ENCODE measurements at places on chromosomes 1 and 21.

DNA sequence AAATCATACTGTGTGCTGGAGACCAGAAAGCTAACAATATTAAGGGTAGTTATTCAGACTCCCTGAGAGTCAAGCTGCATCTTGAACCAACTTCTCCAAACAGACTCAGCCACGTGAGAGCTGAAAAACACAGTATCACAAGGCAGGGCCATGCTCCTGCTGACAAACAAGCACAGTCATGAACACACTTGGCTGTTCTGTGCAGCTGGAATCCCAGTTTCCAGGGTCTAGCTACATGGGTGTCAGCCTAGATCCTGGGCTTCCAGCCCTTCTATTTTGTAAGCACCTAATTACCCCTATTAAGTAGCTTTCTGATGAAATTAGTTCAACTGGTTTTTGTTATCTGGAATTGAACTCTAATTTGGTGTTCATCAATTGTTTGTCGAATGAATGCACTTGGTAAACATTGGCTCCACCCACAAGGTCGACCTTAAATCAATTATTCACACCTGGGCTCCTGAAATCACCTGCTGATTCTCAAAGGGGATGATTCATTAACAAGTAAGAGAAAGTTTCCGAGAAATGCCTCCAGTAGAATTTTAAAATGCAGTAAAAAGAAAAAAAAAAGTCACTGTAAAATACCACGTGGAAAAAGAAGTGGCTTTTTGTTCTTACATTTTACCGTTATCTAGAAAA is 179.3 kb downstream of the ZC3H11B start:
- DNase-seq = peak; percentile 40

- DNase-seq = no peak
Observed at GRCh38 chr1:179951383-179952144, 3.0 kb upstream of the CEP350 start.

GRCh38 chr1:116951200-116951935 is 41.7 kb downstream of the PTGFRN start:
- DNase-seq = peak; percentile 64

- DNase-seq = peak; percentile 47
Observed at GRCh38 chr1:207711285-207711684, 40.6 kb upstream of the CD46 start.

DNA sequence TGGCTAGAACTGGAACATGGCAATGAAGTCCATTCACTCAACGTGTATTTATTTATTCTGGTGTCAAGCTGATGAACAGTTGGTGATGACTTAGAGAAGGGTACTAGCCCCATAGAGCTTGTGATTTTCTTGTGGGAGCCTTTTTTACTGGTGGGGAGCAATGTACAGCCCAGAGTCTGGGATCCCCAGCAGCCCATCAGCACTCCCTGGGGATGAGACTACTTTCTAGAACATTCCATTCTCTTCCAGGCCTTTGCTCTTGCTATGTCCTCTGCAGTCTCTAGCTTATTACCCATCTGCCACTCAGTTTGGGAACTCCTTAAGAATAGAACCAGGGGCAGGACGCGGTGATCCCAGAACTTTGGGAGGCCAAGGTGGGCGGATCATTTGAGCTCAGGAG is 11.6 kb downstream of the SLC2A1 start:
- DNase-seq = no peak

DNA sequence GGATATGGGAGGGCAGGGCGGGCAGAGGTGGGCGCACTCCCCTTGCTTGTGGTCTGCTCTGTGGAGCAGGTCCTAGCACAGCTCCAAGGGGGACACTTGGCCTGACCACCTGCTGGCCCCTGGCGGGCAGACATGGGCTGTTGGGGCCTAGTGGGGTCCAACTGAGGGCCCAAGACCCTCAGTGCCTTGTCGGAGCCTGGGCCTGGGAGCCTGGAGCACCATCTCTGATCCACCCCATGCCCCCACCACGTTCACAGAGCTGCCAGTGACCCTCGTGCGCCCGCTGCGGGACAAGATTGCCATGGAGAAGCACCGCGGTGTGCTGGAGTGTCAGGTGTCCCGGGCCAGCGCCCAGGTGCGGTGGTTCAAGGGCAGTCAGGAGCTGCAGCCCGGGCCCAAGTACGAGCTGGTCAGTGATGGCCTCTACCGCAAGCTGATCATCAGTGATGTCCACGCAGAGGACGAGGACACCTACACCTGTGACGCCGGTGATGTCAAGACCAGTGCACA is 70.6 kb downstream of the OBSCN start:
- DNase-seq = no peak

DNA sequence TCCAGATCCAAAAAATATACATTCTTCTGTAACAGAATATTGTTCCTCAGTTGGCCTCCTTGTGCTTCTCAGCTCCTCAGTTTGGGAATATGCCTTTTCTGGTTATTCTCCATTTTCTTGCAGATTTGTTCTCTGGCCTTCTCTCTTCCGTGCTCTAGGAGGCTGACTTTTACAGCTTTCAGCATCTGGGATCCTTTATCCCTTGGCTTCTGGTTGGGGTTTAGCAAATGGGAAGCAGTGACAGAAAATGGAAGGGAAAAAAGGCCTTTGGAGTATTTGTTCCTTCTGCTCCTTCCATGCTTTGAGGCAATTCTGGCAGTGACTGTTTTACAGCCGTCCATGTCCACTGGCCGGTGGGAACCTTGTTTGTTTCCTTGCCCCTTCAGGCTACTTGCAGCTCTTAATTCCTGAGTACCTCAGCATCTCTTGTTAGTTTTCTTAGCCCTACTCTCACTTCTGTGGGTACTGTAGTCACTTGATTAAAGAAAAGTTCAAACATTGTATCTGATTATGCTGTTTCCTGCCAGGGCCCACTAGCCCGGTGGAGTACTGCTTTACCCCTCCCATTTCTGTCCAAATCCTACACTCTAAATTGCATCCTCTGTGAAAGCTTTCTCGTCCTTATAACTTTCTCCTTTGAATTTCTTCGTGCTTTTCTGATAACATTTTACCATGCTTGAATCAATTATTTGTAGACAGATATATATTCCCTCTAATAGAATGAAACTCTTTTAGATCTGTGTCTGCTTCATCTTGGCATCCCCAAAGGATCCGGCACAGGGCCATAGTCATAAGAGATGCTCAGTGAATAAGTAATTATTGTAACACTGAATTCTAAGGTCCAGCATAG is 118.2 kb downstream of the OSBPL9 start:
- DNase-seq = peak; percentile 19

DNA sequence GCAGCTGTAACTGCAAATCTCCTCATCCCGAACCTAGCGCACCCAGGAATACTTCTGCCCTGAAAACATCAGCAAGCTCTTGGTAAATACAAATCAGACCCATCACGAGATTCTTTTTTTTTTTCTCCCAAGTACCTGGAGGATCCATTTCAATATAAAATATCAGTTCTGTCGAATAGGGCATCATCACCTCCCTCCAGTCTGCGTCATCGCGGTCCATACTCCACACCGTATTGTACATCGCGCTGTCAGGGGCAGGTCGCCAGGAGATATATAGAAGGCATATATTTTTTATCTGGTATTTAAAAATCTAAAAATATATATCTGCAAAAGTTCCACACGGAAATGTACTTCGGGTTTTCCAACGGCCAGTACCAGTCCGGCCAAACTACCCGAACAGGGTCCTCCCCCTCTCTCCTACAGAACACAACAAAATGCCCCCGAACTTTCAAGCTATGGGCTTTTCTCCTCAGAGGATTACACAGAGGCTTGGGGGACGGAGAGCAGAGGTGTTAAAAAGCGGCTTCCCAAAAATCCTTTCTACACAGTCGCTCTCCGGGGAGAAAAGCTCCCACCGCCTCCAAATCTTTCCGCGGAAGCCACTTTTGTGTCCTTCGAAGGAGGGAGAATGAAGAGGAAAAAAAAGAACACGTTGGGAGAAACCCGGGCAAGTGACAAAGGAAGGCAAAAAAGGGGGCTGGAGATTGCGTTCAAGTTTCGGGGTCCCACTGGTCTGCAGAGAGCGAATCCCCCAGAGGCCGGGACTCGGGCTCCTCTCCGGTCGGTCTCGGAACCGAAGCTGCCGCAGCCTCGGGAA is 509 bp downstream of the PIK3R3 start:
- DNase-seq = peak; percentile 30

GRCh38 chr1:213162338-213162737 is 111.3 kb downstream of the RPS6KC1 start:
- DNase-seq = peak; percentile 25

DNA sequence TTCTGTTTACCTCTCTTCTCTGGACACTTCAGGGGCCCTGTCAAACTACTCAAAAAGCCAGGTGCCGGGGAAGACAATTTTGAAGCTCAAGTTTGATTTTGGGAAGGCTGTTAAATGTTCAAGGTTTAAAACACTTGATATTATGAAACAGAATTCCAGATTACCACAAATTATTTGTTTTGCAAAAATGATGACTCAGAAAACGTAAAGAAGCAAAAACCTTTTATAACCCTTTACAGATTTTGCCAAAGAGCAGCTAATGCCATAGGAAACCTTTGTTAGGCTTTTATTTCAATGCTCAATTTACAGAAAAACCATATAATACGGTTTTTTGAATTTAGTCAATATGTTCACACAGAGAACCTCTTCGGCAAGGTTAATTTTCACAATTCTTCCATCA is 593.4 kb upstream of the ZP4 start:
- DNase-seq = no peak

DNA sequence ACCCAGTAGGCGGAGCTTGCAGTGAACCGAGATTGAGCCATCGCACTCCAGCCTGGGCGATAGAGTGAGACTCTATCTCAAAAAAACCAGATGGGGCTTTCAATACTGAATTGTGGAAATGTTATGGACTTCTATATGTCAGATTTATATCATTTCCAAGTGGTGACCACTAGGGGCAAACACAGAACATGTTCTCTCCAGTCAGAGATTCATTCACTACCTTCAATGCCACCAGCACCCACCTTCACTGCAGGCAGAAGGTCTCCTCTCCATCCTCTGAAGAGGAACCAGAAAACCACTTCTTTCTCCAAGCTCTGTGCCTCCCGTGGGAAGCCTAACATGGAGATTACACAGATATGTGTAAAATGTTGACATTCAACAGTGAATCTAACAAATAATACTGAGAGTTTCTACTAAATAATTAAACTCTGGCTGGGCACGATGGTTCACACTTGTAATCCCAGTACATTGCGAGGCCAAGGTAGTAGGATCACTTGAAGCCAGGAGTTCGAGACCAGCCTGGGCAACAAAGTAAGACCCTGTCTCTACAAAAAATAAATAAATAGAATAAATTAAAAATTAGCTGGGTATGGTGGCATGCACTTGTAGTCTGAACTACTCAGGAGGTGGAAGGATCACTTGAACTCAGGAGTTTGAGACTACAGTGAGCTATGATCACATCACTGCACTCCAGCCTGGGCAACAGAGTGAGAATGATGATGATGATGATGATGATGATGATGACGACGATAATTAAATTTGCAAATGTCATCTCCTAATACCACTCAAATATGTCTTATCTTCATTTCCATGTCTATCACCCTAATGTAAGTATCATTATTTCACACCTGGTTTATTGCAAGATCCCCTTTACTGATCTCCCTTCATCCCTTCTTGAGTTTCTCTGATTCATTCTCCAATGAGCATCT is 151.1 kb downstream of the ZNF281 start:
- DNase-seq = no peak

DNA sequence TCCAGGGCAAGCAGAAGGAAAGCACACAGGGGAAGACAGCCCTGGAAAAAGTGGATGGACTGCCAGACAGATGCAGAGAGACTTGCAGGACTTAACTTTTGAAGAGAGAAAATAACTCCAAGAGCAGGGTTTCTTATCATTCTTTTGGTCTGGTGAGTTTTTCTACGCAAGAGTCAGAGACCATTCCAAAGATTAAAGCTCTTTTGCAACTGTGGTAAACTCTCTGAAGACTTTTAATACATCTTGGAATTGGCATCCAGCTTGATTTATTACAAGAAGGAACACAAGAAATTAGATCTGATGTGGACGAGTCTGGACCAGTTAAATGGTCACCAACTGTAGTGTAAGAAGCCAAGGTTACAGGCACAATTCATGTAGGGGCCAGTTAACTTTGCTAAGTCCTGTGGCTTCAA is 153.4 kb downstream of the SIPA1L2 start:
- no peak for DNase-seq

DNA sequence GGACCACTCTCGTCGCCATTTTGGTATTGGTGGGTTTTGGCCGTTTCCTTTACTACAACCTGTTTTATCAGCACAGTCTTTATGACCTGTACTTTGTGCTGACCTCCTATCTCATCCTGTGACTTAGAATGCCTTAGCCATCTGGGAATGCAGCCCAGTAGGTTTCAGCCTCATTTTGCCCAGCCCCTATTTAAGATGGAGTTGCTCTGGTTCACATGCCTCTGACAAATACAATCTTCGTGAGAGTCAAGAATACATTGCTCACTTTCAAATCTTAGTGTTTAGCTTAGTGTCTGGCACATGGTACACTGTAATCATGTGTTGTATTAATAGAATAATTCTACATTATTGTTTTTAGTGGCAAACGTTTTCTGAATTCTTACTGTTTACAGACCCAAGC is 88.9 kb downstream of the BACH1 start:
- no peak for DNase-seq

DNA sequence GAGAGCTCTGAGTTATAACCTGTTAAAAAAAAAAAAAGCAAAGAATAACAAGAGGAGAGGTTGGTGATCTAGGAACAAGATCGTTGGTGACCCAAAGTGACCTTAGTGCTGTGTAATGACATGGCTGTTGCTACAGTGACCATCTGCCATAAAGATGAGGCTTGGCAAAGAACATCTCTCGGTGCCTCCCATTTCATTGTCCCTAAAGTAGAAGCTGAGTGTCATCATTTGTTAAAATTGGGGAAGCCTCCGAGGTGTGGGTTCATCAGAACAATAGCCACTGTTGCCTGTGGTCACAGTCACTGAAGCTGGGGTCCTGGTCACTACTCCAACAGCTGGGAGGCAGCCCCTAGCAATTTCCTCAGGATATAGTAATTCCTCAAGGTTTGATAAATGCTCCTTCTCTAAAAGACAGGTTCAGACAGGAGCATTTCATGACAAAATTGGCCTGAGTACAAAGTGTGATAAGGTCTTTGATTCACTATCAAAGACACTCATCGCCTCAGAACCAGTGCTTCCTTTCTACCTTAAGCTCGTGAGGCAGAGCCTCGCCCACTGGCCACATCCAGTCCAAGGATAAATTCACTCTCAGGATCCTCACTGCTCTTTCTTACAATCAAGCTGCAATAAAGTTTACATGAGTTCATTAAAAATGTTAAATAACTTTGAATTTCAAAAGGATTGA is 81.9 kb upstream of the RGS2 start:
- DNase-seq = no peak

DNA sequence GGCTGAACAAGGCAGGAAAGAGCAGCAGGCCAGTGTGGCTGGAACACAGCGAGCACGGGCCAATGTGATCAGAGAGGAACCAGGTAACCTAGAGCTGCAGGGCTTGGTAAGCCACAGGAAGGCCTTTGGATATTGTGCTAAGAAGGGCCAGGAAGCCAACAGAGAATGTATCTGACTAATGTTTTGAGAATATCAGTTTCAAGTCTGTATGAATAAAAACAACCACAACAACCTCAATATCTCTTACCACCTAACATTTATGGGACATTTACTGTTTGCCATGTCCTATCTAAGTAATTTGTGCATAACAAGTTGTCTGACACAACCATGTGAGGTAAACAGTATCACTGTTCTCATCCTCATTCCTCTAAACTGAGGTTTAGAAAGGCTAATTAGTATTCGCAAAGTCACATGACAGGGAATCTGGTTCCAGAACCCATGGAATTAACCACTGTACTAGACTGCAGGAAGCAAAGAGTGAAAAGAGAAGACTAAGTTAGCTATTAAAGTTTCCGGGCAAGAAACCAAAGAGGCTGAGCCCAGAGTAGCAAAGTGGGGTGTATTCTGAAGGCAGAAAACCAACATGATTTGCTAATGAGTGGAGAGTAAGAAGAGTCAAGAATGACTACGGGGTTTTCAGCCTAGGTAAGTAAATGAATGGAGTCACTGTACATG is 38.9 kb downstream of the SPRTN start:
- DNase-seq = peak; percentile 92

Data from renal cortical epithelial cell (primary cell).